ENCODE measurements at places on chromosomes 6 and 20.

DNA sequence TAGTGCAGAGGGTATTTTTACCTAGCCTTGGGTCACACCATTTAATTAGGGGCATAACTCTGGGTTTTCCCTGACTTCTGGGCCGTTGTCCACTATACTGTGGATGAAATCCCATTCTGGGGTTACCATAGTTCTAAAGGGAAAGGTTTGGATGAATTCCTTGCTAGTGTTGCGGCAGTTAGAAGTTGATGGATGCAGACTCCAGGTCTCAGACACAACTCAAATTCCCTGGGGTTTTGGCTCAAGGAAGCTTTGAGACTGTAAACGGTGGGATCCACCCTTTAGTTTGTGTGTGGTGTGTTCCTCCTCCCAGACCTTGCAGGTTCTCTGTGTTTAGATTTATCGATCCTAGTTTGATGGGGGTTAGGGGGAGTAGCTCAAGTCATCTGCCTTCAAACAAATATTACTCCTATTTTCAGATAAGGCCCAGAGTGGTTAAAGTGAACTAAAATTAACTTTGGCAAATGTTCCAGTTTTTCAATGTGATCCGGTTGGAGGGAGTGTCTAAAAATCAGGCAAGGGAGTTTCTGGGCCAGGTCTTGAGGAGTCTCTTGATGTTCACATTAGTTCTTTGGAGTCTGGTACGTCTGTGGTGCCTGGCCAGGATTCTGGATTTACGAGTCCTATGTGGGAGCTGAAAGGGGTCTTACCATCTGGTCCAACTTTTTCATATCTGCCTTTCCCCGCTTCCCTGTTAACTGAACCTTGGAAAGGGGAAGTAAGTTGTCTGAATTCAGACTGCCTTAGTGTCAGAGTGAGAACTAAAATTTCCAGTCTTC, 1.5 kb downstream of the RALY start:
- no peak for DNase-seq

DNA sequence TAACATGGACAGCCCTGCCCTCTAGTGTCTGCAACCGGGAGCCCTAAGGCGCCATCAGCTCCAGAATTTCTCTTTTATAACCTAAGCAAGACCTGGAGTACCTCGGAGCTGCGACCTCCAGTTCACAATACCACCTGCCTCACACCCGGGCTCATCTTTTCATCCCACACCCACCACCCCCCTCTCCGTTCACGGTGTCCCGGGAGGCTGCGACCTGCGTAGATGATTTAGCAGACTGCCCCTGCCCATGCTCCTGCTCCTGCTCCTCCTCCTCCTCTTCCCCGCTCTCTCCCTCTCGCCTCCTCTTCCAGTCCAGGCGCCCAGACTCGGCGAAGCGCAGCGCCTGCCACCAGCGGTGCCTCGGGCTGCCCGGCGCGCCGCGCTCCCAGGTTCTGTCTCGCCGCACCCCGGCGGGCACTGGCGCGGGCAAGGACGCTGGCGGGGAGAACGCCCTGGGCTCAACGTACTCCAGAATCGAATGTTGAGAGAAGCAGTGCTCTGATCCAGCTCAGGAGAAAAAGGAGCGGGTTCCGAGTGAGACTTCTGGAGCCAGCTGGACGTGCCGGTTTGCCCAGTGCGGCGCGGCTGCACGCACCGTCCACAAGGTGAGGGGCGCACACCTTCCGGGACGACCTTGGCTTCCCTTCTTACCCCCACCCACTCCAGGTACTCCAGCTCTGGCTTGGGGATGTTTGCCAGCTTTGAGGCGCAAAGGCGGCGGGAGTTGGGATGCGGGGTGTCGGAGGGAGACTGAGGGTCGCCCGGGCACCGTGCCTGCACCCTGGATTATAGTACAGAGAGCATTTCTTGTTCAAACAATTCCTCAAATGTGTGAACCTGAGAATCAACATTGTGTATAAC, at the start of gene HTR1E:
HTR1E (plus strand) TSS at position 310 of the 861 bp plus-strand sequence. CDS start 77,807 bp downstream, outside the sequence.
- DNase-seq = no peak

DNA sequence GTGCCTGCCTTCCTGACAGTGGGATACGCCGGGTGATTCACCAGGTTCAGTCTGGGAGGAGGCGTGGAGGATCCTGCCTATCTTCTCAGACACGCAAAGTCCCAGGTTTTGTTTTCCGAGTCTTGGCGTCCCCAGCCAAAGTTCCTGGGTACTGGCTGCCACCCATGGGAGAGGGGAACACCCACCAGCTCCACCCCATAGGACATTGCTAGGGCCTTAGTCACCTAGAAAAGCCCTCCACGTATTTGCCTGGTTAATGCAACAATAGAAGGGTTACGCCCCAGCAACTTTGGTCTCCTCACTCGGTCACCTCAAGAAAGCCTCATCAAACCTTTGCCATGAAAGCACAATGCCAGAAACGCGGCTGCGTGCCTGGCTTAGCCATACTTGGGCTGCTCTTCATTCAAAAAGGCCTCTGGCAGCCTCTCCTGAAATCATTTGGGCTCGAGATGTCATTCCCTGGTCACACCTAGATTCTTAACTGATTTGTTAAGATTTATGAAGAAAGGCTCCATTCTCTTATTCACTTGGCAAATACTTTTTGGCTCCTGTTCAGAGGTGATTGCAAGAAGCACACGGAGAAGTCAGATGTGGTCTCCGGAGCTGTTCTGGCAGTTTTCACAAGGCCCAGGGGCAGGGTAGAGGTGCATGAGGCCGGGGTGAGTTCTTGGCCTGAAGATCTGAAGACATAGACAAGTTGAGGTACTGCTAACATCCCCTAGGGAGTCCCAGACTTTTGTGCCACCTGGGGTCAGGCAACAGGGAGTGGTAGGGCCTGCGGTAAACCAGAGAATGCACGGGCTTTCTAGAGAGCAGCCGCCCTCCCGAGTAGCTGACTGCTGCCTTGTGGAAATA, 35.5 kb upstream of the ZNF133 start:
- no peak for DNase-seq

DNA sequence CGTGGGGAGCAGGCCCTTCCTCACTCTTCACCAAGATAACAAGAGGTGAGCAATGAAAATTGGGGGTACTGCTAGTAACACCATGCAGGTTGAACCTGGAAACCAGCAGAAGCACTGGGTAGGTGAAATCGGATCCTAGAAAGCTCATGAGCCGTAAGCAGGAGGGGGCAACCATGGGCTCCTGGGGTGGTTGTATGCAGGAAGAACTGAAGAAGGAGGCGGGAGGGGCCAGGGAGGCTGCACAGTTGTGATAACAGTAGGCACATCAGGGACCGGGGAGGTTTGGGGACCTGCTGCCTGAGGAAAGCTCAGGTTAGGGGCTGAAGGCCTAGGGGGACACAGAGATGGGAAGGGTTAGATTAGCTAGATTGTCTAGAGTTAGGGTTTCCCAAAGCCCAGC, 5.6 kb upstream of the LY6G5C start:
- no peak for DNase-seq

- no peak for DNase-seq
These were observed 327.6 kb upstream of the ARID1B start for GRCh38 chr6:156449569-156449968.

GRCh38 chr6:105593805-105594671, 191.2 kb upstream of the PREP start:
- DNase-seq = no peak

DNA sequence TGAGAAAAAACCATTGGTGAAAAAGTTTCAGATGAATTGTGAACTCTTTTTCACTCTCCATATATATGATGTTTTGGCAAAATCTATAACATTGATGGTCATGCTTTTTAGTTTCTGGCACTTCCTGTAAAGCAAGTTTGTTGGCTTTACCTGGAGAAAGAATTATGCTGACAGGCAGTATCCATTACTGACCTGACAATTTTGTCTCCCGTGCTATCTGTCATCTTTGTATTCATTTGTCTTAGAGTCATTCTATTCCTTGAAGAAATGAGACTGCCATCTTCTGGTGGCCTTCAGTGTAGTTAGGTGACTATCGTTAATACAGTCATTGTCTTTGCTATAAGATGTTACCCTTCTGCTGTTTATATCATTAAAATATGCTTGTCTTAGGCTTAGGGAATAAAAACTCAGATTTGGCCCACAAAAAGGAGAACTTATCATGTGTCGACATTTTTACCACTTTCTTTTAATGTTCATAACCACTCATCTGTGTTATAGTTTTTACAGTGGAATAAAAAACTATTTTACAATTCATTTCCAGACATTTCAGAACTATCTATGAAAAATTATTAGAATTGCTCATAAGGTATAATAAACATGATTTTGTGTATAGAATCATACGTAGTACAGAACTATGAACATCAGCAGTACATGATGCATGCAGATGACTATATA, 707.0 kb downstream of the EPM2A start:
- no peak for DNase-seq

DNA sequence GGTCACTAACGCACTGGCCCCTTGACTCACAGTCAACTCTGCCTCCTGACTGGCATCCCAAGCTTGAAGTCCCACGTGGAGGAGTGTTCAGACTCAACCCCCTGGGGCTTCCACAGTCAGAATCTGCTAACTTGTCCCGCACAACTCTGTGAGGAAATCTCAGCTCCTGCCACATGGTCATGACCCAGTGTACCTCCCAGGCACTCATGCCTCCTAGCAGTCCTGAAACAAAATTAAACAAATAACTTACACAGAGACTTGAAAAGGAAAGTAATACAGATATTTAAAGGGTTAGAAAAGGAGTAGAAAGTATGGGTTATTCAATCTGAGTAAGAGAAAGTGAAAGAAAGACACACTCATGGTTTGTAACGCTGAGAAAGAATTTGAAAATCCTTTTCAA, 134.9 kb downstream of the GMDS start:
- DNase-seq = no peak

DNA sequence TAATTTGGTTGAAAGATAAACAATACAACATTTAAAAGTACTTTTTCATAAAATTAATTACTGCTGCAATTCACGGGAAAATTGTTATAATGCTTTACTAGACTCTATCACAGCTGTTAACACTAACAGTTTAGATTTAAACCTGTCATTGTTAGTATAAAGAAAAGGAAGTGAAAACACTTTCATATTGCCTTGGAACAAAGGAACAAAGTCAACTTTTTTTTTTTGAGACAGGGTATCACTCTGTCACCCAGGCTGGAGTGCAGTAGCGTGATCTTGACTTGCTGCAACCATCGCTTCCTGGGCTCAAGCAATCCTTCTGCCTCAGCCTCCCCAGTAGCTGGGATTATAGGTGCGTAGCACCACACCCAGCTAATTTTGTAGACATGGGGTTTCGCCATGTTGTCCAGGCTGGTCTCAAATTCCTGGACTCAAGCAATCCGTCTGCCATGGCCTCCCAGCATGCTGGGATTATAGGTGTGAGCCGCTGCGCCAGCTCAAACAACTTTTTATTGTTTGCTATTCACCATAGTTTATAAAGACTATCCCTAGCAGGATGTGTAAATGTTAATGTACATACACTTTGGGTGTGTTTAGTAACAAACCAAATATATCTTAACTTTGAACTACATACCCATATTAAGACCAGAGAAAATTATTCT, 22.1 kb downstream of the SLC35A1 start:
- no peak for DNase-seq

DNA sequence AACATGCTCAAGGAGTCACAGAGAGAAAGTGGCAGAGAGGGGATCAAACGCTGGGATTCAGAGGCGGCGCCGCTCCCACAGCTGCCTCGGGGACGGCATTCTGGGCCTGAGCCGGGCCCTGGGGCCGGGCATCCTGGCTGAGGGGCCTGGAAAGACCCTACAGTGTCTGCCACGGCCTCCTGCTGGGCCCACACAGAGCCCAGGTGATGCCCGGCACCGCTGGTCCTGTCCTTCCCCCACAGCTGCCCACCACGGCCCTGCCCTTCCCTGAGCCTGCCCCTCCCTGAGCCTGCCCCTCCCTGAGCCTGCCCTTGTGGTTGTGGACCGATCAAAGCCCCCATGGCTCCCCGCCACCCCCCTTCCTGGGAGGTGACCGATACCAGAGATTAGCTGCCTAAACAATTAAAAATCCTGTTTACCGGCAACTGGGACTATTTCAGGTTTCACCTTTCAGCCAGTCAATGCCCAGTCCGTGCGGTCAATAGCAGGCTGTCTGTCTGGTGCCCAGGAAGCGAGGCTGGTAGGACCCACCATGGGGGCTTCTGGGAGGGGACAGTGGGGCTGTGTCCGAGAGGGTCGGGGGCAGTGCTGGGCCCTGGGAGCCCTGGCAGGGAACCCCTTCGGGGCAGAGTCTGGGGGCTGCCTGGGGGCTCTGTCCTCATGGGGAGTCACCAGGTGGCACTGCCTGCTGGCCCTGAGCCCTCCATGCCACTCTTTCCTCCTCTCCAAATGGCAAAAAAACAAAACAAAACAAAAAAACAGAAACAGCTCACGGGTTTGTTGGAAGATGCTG, 55.4 kb upstream of the GATA5 start:
- DNase-seq = no peak

GRCh38 chr6:43910638-43911353, 140.8 kb downstream of the VEGFA start:
- no peak for DNase-seq

GRCh38 chr20:31836853-31837608, 8.4 kb downstream of the FOXS1 start:
- peak; percentile 44 for DNase-seq

DNA sequence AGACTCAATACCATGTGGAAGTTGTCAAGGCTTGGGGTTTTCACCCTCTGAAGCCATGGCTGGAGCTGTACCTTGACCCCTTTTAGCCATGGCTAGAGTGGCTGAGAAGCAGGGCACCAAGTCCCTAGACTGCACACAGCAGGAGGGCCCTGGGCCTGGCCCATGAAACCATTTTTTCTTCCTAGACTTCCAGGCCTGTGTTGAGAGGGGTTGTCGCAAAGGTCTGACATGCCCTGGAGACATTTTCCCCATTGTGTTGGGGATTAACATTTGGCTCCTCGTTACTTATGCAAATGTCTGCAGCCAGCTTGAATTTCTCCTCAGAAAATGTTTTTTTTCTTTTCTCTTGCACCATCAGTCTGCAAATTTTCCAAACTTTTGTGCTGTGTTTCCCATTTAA, 196.4 kb downstream of the SLC16A10 start:
- DNase-seq = no peak

- no peak for DNase-seq
These were observed 92.0 kb downstream of the OLIG3 start for GRCh38 chr6:137402143-137402680.

GRCh38 chr6:167576050-167576741, 250.5 kb upstream of the AFDN start:
- DNase-seq = peak; percentile 52

DNA sequence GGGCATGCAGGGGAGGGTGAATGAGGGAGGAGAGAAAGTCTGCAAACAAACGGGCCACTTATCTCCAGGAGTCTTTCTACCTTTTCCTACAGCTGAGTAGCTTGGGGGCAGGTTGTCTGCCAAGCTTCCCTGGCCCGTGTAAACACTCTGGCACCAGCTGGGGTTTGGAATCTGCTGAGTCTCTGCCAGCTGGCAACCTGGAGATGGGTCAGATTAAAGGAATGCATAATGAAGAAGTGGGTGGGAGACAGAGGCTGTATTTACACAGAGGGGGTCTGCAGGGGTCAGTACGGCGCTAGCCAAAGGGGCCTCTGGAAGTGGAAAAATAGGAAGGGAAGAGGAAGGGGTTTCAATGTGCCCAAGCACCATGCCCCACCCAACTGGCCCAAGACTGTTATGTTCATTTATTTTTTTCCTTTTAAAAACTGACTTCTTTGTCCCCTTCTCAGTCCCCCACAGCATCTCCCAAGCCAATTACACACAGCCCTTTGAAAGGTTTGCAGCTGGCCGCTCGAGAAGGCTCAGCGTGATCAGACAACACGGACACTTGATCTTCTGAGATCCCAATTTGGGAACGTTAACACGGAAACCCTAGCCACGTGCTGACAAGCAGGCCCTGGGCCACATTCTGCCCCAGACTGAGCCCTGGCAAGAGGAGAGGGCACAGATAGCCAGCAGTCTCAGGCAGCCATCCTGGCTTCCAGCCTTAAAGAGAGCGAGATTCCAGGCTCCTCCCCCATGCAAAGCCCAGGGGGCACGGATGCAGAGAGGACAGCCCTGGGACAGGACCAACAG, 25.2 kb downstream of the TRAM2 start:
- peak; percentile 72 for DNase-seq
